ENCODE measurements at places on chromosomes 11 and 22.

DNA sequence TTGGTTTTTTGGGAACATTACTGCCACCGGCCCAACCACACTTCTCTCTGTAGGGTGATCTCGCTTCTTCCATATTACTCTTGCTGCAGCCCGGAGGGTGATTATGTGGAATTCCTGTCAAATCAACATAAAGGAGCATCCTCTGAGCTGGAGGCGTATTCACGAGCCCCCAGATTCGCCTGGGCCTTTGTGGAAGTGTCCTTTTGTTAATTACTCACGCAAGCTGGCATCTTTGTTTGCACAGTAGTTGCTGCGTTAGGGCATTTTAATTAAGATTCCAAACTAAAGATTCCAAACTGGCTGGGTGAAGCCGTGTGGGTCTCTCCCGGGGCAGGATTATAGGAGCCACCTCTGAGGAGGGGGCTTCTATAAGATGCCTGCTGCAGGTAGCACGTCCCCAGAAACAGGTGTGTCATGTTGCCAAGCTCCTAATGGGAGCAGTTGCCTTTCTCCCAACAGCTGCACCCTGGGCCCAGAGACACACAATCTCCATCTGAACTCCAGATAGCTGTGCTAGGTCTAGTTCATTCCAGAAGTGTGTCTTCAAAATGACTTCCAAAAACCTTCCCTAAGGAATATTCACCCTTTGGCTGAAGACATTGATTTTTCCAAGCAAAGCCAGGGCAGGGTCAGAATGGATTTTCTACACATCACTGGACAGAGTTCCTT lies 40.9 kb downstream of the SHISAL1 start:
- DNase-seq, result no peak

DNA sequence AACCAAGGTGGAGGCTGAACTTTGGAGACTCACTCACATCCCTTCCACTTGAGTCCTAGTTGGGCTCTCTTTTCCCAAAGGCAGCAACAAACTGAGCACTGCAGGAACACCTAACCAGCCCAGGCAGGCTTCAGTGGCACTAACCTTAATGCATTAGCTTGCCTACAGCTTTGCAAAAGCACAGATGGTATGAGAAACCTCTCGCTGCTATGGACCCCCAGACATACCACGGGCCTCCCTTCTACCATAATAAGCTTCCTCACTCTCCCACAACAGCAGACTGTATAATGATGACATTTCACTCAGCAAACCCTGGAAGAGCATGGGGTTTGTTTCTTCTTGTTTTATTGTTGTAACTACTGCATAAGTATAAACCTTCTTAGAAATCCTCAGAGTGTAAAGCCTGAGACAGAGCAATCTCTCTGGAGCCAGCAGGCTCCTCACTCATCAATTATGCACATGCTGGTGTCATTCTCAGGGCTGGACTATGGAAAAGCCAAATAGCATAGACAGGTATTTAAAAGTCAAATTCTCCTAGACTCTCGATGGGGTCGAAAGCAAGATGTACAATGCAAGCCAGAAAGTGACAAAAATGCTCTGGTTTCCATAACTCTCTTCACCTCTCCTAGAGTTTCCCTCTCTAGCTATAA lies 167.6 kb downstream of the NXPE2 start:
- no peak for DNase-seq

GRCh38 chr11:68938088-68938487 lies 34.4 kb downstream of the IGHMBP2 start:
- no peak for DNase-seq

DNA sequence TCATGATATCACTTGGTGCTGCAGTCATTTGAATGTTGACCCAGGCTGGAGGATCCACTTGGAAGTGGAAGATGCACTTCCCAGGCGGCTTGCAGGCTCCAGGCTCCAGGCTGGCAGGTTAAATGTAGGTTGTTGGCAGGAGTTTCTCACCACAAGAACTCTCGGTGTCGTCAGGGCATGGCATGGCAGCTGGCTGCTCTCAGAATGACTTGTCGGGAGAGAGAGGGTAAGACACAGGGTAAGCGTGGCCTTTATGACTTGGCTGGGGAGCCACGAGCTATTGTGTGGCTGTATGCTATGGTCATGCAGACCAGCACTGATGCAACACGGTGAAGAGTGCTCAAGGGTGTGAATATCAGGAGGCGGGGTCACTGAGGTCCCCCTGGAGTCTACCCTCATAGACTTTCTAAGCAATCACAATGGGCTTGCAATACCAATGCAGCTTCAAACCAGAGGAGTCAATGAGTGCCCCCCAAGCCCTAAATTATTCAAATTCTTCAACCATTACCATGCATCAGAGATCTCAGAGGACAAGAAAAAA lies 1027.7 kb downstream of the OPCML start:
- DNase-seq, result no peak

GRCh38 chr11:61955422-61956135 lies 5.4 kb downstream of the BEST1 start:
- no peak for DNase-seq

GRCh38 chr22:40588726-40589125 lies 47.8 kb downstream of the MRTFA start:
- no peak for DNase-seq

- no peak for DNase-seq
Observed at GRCh38 chr11:74647404-74647803, 55.0 kb downstream of the POLD3 start.

GRCh38 chr11:63791495-63792167 lies 21.6 kb upstream of the SPINDOC start:
- DNase-seq, result no peak

DNA sequence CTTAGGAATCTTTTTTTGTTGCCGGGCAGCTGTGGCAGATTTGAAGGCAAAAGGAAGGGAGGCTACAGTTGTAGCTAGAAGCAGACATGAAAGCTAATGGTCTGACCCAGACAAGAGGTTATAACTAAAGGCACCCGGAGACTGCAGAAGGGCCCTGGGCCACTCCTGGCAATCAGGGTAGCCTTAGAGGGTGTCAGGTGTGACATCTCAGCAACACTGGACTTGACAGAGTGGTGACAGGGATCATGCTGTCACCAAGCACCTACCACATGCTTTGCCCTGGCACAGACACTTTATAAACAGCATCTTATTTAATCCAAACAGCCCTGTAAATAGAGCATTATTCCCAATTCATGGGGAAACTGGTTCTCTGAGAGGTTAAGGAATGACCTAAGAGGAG lies 25.7 kb downstream of the TUB start:
- DNase-seq, result no peak

- DNase-seq, result no peak
Observed at GRCh38 chr11:34646431-34646830, 25.5 kb downstream of the EHF start.

- DNase-seq, result no peak
Observed at GRCh38 chr11:103594283-103594682, 442.2 kb upstream of the DDI1 start.

DNA sequence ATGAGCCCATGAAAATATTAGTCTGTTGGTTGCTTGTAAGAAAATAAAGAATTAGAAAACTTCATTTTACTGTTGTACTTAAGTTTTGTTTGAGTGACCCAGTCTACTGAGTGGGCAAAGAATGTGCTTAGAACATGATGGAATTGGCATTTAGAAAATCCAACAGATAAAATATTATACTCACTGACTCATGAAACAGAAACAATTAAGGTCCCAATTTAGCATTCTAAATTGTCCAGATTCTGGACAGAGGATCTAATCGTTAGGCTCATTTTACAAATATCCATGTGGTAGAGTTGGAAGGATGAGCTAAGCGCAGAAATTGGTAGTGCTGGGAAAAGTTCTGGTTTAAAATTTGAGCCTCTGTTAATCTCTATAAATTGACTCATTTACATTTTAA lies 45.4 kb downstream of the METTL15 start:
- DNase-seq, result no peak

- no peak for DNase-seq
Observed at GRCh38 chr11:27409049-27409448, 46.0 kb upstream of the CCDC34 start.

- DNase-seq, result no peak
Observed at GRCh38 chr11:112366777-112367176, 106.1 kb upstream of the PLET1 start.

DNA sequence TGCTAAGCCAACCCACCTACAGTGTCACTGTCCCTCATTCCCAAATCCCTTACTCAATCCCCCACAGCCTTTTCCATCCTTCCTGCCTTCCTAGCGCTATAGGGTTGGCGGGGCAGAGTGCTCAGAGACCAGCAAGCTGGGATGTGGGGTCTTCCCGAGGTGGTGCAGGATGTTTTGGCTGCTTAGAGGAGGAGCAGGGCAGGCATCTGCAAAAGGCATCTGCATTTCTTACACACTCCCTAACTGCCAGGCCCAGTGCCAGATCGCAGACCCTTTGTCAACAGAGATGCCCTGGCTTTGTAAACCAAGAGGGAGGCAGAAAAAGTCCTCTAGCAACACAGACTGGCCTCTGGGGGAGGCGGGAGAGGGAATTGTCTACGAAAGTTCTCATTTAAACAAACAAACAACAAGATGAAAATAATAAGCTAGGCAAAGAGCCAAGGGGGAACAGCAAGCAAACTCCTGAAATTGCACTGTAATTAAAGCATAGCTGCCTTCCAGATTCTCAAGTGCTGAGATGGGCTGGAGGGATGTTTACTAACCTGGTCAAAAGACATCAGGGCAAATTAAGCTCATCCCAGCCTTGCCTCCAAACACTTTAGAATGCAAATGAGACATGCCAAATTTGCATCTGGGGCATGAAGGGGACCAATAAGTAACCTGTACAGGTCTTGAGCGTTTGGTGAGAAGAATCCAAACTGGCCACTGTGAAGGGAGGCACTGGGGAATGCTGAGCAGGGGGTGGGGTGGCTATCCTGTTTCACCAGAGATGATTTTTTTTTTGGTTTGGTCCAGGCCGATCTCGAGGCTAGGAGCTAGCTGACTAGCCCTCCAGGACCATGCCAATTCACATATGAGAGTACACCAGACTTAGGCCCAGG lies 38.1 kb upstream of the ADA2 start:
- DNase-seq, result no peak

DNA sequence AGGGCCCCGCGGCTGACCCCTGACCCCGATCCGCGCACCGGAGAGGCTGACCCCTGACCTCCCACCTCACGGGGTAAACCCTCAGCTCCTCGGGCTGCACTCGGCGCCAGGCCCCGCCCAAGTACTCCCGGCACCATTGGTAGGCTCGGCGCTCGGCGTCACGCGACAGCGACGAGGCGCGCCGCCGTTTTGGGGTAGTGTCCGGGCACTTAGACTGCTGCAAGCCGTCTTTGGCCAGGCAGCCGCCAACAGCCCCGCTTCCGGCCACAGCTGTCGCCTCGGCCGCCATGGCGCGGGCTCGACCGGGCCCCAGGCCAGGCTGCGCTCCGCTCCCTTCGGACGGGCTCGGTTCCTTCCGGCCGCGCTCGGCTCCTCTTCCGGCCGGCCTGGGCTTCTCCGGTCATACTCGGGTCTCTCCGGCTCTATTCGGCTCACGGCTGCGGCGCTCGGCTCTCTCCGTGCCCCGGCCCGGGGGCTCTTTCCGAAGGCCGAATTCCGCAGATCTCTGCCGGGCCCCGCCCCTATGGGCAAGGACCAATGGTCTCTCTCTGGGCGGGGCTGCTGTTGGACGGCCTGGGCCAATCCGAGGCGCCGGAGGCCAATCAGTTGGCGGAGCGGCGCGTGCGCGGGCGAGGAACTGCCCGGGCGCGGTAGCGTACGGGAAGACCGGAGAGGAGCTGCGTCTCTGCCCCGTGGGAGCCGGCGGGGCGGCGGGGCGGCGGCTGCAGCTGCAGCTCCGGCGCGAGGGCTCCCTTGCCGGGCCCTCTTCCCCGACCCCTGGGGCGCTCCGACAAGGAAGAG lies at the start of gene CHKB:
TSS of gene CHKB (minus strand) at position 357 of the 801 bp plus-strand sequence. CDS start at position 289, 68 bp downstream.
- peak; percentile 90 for DNase-seq

DNA sequence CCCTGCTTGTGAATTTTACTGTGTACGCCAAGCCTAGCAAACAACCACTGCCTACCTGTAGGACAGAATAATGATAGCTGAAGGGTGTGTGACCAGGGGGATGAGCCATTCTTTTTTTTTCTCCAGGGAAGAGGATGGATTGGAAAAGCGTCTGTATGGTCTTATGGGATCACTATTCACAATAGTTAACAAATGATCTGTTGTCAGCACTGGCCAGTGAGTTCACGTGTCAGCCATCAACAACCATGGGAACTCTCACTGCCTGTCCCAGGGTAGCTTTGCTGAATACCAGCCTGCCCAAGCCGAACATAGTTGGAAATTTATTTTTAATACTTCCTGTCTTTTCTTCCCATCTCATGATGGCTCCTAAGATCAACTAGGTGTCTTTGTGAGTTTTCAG lies 170.2 kb downstream of the ST3GAL4 start:
- no peak for DNase-seq

DNA sequence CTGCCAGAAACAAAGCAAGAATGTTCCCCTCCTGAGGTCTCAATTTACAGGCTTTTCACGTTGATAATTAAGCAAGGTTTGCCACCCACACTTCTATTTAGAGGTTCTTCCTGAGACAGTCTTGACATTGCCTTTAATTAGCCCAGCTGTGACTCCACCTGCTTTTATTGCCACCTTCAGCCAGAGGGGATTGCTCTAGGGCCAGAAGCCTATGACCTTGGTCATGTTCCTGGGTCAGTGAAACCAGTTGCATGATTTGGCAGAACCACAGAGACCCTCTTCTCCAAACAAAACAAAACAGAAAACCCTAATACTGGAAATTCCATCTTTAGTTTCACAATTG lies 89.8 kb downstream of the APIP start:
- DNase-seq, result no peak

DNA sequence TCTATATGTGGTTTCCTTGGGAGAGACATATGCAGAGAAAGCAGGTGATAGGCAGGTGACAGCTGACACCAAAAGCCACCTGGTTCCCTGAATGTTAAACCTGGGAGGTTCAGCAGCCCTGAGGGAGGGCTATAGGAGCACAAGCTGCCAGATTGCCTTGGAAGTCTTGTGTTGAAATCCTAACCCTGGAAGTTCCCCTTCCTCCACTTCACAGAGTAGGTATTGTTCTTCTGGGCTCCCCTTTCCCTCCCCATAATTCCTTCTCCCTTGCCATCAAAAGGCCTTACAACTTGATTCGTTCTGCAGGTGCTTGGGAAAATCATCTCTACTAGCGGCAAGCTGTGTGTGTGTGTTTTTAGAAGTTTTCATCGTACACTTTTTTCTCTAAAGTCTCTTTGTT lies 5.4 kb downstream of the LDLRAD3 start:
- DNase-seq, result no peak

GRCh38 chr11:21205205-21205604 lies 535.8 kb downstream of the NELL1 start:
- DNase-seq, result no peak

DNA sequence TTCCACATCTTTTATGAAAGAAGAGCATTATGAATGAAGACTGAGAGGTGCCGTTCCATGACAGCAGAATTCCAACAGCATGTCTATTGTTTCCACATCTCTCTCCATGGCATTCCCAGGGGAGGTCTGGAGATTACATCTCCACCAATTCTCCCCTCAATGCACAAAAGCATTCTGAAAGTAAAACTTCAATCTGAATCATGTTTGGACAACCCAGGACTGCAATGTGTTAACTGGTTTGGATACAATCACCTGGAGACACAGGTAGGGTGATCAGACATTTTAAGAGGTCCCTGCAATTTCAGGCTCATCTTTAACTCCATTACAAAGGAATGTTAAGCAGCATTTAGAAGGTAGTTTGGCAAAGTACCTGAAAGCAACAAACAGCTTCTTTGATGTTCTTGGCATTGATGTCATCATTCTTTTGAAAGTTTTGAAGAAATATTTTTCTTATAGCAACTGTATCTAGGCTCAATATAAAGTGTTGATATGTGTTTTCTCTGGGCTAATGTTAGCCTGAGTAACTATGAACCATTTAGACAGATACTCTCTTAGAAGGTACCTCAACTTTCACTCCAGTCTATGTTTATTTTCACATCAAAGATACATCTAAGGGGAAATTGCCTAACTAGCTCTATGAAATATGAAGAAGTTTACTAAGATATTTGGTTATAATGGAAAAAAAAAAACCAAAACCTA lies 181.4 kb upstream of the MTMR2 start:
- DNase-seq, result no peak
